ENCODE measurements at places on chromosomes 13 and 19.

GRCh38 chr13:57326532-57326931 is 159.5 kb downstream of the PRR20E start:
- ATAC-seq = no peak

DNA sequence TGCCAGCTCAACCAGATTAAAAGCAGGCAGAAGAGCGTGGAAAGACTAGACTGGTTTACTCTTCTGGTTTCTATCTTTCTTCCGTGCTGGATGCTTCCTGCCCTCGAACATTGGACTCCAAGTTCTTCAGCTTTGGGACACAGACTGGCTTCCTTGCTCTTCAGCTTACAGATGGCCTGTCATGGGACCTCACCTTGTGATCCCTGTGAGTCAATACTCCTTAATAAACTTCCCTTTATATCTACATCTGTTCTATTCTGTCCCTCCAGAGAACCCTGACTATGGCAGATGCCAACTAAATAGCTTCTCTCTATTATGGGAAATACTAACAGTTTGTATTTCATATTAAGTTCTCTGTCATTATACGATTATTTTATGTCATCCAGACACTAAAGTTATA is 609.1 kb downstream of the LMO7 start:
- ATAC-seq = no peak

DNA sequence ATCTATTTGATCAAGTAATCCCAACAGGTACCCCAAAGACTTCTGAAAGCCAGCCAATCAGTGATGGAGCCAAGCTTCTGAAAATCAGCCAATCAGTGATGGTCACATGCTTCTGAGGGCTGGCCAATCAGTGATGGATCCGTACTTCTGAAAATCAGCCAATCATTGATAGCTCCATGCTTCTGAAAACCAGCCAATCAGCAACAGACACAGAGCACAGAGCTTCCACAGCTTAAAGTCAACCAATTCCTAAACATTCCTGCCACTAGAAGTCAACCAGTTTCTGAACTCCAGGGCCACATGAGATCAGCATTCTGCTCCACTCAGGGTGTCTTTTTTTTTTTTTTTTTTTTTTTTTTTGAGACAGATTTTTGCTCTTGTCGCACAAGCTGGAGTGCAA is 8.2 kb upstream of the HSD17B14 start:
- peak; percentile 75 for ATAC-seq

DNA sequence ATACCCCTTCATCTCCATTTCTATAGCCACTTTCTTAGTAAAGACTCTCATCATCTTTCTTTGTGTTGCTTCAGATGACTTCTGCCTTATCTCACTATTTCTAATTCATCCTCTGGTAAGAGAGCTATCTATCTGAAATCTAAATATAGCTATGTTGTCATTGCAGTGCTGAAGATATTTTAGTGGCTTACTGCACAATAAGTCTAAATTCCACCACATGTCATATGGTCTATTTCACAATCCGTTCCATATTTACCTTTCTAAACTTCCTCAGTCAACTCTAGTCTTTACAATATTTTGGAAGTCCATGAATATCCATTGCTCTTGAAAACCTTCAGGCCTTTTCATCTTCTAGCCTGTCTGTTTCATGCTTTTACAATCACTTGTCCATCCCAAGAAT is 465.1 kb upstream of the SLC10A2 start:
- ATAC-seq = no peak

DNA sequence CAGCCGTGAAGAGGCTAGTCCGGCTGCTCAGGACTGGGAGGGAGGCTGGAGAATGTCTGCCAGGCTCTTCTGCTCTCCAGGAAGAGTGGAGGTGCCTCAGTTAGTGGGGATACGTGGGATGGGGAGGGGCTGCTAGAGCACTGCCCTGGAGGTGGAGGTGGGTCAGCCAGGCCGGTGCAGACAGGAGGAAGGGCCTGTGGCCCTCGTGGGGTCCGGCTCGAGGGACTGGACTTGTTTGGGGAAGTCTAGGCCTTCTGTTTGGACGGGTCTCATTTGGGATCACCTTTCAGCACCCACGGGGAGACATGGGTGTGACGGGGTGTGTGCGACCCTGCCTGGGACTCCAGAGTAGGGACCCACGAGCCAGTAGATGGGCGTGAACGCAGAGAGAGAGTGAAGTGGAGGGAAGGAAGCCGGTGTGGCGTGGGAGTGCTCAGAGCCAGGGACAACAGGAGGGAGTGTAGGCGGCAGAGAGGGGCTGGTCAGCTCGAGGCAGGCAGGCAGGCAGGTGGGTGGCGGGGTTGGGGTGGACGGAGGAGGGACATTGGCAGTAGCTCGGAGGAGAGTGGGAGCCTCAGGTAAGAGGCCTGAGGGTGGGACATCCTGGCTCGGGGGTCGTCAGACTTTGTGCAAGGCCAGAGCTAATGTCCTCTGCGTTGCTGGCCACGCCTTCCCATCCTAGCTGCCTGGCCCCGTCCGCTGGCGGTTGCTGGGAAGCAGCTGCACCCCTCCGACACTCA is 11.5 kb downstream of the EPN1 start:
- ATAC-seq = no peak

- no peak for ATAC-seq
Measured at GRCh38 chr19:50214699-50215543, 11.5 kb downstream of the MYH14 start.

DNA sequence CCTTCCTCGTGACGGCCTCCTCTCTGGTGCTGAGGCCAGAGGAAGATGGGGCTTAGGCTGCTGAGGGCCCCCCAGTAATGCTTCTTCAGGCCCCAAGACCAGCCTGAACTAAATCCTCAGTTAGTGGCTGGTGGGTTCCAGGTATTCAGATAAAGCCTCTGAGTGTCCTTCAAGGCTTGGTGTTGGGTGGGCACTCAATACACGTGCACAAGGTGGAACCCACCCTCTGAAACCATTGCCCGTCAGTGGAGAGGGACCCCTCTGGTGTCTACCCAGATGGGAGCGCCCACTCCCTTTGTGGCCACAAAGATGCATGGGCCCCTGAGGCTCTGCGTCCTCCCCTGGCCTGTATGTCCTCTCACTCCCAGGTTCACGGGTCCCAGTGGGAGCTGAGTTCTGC is 79.0 kb downstream of the IER2 start:
- no peak for ATAC-seq

DNA sequence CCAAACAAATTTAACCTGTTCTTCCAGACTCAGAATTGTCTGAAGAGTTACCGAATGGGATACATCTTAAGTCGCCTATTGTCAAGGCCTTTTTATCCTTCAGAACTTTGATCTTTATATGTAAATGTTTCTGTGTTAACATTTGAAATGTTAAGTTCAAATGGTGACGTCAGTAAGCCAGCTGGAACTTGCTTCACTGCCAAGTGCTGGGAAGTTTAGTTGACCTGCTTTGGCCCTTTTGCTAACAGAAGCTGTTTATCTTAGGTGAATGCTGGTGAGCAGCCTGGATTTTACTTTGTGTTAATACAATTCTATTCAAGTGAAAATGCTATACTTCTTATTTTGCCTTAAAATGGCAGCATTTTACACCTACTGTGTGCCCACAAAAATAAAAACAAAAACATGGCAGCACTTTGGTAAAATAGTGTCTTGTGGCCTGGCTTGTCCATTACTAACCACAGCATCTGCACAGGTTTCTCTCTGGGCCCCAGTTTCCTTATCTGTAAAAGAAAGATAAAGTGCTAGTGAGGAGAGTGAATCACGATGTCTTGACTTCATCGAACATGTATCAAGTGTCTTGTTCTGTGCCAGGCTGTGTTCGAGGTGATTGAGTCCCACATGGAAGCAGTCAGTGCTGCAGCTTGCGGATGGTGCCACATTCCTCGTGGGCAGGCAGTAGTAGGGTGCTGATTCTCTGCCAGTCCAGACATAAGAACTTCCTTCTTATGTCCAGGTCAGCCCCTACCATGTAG is 2.2 kb downstream of the NAXD start:
- ATAC-seq = no peak

DNA sequence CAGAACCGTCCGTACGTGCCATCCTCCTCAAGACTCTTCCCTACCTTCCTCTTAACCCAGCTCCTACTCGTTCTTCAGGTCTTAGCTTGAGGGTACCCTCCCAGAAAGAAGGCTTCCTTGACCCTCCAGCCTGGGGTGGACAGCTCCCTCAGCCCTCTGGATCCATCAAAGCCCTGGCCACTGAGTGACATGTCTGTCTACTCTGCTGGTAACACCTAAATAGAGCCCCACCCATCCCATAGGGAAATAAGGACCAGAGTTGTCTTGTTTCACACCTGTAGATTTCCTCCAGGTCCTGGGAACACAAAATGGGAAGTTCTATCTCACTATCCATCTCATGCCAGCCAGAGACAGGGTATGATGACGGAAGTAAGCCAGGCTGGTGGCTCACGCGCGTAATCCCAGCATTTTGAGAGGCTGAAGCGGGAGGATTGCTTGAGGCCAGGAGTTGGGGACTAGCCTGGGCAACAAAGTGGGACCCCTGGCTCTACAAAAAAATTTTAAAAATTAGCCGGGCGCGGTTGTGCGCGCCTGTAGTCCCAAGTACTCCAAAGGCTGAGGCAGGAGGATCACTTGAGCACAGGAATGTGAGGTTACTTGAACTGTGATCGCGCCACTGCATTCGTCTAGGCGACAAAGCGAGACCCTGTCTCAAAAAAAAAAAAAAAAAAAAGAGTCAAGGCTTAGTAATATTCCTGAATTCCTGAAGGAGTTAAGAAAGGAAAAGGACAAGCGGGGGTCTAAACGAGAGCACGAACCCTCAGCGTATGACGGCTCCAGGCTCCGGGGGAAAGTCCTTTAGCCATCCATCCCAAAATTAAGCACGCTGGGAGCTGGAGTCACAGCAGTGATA is 566 bp upstream of the CCDC97 start:
- ATAC-seq = peak; percentile 36

- ATAC-seq = no peak
Measured at GRCh38 chr13:25784119-25784518, 267.7 kb downstream of the SHISA2 start.

Measured in SK-N-SH treated with all-trans-retinoic acid at 6 μM for 48 hours (cell line).